ENCODE measurements at places on chromosomes 16 and 17.
A peak's percentile ranks its signal among the peaks of the same experiment; 100 is the strongest.

DNA sequence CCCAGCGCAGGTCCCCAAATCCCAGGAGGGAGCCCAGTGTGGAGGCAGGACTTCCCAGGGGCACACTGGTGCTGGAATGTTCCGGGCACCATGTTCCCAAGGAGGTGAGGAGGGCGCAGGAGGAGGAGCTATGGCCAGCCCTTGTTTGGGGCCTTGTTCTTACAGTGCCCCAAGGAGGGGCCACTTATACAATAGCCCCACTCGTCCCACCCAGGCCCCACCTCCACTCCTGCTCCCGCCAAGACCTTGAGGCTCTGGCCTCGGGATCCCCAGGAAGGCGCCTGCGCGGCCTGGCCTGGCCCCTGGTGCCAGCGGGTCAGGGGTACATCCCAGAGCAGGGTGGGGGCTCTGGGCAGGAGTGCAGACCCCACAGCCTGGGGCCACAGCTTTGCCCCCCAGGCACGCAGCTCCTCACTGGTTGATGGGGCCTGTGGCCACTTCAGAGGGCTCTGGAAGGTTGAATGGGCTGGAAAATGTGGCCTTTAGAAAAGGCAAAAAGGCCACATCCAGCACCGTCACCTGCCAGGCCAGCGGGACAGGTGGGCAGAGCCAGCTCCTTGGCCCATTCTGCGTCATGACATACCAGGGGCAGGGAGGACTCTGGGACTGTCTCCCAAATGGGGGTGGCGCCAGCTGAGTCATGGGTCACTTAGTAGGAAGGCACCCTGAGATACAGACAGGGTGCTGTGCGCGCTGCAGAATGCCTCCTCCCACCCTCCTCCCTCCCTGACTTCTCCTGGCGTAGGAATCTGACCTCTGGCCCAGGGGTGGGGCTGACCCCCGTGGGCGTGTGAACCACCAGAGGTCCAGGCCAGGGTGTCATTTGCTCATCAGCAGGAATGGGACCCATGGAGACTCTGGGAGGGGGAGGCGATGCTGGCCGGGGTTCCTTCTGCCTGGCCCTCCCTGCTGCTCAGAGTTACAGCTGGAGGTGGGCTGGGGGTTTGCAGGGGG is 32.3 kb upstream of the PVALEF start:
- DNase-seq: peak; percentile 59

GRCh38 chr17:65853816-65854215 is 292.4 kb upstream of the AXIN2 start:
- DNase-seq: no peak

- DNase-seq: no peak
These were observed 277.2 kb upstream of the CCL2 start for GRCh38 chr17:33977729-33978514.

GRCh38 chr17:47120521-47121095 is 68.5 kb downstream of the CDC27 start:
- DNase-seq: no peak

DNA sequence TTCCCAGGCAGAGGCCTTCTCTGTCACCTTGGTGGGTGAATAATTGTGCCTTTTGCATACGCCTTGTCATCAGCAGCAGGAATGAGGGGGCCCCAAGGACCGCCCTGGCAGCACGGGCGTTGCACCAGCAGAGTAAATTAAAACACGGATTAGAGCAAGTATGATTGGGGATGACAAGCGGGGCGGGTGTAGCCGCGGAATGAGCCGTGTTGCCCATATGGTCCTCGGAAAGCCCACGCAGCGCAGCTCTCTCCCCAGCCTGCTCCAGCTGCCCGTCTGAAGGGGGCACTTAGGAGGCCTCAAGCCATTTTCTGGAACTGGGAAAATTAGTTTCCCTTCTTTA is 299.4 kb upstream of the IRX3 start:
- no peak for DNase-seq

- DNase-seq: no peak
These were observed 24.2 kb downstream of the ORC6 start for GRCh38 chr16:46713634-46714033.

GRCh38 chr16:55746081-55746480 is 86.8 kb downstream of the CES1 start:
- DNase-seq: no peak

All from H7 (cell line).